ENCODE measurements at places on chromosomes 4 and X. TPM values are rescaled to one million over a fixed set of nuclear protein-coding genes. Genes with fewer than 3 reads are reported as not detected.

DNA sequence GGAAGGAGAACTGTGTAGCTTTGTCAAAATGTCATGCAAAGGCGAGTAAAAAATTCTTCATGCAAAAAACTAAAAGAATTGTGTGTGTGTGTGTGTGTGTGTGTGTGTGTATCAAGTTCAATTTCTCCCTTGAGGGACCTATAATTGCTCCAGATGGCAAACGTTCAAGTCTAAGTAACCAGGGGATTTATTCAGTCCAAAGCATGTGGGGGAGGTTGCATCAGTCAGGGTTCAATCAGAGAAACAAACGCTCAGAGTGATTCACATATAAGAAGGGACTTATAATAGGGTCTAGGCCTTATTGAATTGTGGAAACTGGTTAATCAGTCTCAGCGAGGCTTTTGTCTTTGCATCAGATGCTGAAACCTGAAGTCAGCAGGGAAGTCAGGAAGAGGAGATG is 5.0 kb downstream of the DCAF8L1 start:
- DNase-seq, result no peak

DNA sequence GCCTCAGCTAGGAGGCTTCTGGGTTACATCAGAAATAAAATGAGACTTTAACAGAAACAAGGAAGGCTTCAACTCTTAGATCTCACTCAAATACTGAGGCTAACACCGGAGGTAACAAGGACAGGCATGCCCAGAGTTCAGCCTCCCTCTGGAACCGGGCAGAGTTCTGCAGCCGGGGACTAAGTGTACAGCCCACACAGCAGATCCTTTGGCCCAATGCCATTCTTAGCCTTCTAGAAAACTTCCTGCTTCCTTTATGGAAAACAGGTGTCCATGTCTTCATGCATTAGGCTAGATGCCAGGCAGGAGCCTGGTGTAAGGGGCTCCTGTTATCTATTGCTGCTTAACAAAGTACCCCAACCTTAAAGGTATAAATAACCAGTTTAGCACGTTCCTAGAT is 369.7 kb downstream of the BCOR start:
- DNase-seq, result peak; percentile 39

- peak; percentile 1 for DNase-seq
Observed at GRCh38 chr4:104693601-104694201, 199.0 kb upstream of the CXXC4 start.

CSAG3 gene
- total RNA-seq, result not detected

- DNase-seq, result no peak
Observed at GRCh38 chr4:1646690-1647089, 37.4 kb downstream of the FAM53A start.

DNA sequence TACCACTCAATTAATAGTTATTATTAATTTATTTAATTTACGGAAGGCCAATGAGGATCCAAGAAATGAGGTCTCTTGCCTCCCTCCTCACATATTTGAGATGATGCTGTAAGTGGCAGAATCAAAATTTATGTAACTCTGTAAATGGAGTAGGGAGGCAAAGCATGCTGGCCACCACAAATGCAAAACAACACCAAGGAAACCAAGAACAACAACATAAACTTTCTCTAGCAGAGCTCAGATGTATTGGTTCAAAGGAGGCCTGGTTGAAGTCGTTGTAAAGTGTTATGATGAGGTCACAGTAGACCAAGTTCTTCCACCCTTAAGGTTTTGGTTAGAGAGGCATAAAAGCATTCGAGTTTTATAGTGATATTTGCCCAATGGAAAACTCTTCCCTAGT is 194.8 kb upstream of the FAT1 start:
- DNase-seq, result no peak

- DNase-seq, result no peak
Observed at GRCh38 chr4:124943145-124943889, 230.8 kb upstream of the ANKRD50 start.

DNA sequence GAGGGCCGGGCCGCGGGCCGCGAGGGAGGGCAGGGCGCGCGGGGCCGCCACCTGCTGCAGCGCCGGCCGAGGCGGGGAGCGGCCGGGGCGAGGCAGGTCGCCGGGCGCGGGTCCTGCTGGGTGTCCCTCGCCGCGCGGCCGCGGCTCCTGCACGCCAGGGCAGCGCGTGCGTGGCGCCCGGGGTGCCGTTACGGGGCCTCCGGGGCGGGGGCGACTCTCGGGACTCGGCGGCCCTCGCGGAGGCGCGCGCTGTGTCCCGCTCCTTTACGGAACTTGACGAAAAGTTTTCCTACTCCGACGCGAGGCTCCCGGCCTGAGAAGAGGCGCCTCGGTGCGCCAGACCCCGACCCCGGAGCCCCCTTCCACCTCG is 329 bp downstream of the TBC1D14 start:
- DNase-seq, result peak; percentile 70

GRCh38 chrX:149346306-149346705 is 158.8 kb downstream of the IDS start:
- no peak for DNase-seq

Data from mucosa of descending colon (tissue), 3 donors.